ENCODE measurements at places on chromosomes 2 and 18. TPM values are rescaled to one million over a fixed set of nuclear protein-coding genes. Genes with fewer than 3 reads are reported as not detected.

DNA sequence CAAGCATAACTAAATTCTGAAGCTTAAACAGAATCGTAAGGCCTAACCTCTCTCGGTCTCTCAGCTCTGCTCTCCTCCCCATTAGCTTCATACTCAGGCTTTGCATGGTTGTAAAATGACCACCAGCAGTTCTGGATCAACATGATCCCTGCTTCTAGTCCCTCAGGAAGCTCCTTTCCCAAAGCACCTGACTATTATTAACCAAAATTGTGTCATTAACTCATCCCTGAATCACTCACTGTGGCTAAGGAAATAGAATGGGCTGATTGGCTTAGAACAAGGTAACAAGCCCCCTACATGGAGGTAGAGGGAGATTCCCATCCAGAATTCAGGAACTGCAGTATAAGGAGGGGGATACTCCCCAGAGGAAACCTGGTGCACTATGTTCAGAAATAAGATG lies 448.3 kb downstream of the ARHGAP15 start:
- DNase-seq = no peak

DNA sequence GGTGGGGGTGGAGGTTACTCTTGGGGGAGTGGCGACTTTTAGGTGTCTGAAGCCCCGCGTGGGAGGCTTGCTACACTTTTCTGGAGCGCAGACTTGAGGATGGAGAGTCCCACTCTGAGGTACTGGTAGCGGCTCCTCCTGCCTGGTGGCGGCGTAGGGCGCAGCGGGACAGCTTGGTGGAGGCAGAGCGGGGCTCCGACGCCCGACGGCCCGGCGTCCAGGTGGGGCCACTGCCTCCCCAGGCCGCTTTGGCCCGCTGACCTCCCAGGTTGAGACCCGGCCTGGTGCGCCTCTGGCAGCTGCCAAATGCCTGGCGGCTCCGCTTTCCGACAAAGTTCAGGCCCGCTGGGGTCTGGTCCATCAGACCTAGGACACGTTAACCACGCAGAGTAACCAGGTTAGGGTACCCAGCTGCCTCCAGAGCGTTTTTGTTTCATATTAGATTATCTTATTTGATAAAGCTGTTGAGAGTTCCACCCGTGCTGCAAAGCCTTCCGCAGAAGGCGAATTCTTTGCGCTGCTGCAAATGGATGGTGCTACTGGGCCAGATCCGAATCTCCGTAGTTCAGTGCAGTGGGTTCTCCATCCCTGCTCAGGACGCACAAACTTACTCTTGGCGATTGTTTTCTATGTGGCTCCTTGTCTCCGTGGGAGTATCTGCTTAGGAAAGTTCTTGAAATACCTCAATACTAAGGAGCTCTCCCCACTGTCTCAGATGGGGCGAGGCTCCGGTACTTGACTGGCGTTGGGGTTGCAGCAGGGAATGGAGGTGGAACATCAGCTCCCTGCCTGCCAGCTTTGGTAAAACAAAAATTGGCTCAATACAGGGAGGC lies 405.9 kb downstream of the XIRP2 start:
- DNase-seq = peak; percentile 51

GRCh38 chr2:73252238-73253027 lies 18.3 kb downstream of the CCT7 start:
- no peak for DNase-seq

- DNase-seq = no peak
These were observed 10.6 kb upstream of the COL6A3 start for GRCh38 chr2:237424544-237424943.

- DNase-seq = no peak
These were observed 68.0 kb downstream of the FECH start for GRCh38 chr18:57518533-57518932.

DNA sequence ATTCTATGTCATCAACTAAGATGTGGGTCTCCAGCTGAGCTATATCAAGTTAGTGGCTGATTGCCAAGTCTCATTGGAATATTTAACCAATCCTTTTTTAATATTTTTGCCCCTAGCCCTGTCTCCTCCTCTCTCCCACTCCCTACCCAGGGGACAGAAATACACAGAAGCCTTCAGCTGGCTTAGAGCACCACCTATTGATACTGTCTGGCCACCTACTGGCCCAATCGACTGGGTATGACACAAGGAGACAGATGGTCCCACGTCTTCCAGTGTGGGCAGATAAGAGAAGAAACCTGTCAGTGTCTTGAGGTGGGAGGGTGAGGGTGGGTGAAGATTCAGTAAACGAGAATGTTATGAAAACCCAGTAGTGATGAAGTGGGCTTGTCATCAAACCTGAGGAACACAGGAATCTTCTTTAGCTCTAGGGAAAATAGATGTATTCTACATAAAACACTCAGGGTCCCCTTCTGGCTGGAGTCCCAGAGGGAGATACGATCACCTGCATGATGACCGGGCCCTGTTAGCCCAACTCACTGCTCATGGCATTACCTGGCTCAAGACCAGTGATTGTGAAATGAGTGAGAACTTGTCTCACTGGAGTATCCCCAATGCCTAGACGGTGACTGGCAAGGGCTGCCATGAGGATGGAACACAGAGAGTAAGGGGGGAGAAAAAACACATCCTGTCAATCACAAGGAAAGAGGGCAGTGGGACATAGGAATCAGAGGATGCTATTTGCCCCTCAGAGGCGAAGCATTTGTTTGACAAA lies 26.7 kb downstream of the POLR1A start:
- no peak for DNase-seq

GRCh38 chr2:64992990-64993389 lies 3.8 kb downstream of the SLC1A4 start:
- no peak for DNase-seq

DNA sequence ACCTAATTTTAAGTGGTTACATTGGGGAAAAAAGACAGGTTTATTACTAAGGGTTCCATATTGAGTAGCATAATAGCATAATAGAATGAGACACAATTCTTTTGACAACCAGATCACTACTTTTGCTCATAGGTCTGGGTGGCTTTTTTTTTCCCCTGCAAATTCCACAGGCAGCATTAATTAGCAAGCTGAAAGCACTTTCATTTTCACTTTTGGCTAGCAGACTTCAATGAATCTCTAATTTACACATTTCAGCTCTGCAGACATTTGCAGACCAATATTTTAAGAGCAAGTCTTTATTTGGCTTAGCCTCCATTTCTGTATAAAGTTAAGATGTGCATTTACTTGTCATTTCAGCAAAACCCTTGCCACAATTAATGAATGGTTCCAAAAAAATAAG lies 185.5 kb downstream of the NOL4 start:
- DNase-seq = no peak

- no peak for DNase-seq
These were observed 13.6 kb downstream of the LYPD1 start for GRCh38 chr2:132656266-132656975.

GRCh38 chr2:169729274-169729605 lies 4.4 kb upstream of the KLHL23 start:
- no peak for DNase-seq

DNA sequence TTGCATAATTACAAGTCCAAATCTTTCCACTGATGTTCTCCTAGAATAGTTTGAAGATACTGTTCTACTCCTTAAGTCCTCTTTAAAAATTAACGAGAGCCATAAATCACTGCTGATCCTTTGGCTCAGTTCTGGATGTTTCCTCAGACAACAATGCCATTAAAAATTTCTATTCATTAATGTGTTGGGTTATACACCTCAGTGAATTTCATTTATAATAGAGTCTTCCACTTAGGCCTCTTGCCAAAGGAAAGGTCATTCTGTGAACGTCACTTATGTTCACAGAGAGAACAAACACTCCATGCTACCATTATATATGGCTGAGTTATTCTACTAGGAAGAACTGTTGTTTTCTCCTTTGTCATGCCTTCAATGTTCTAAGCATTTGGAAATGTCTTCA lies 1472.3 kb upstream of the CELF4 start:
- no peak for DNase-seq

DNA sequence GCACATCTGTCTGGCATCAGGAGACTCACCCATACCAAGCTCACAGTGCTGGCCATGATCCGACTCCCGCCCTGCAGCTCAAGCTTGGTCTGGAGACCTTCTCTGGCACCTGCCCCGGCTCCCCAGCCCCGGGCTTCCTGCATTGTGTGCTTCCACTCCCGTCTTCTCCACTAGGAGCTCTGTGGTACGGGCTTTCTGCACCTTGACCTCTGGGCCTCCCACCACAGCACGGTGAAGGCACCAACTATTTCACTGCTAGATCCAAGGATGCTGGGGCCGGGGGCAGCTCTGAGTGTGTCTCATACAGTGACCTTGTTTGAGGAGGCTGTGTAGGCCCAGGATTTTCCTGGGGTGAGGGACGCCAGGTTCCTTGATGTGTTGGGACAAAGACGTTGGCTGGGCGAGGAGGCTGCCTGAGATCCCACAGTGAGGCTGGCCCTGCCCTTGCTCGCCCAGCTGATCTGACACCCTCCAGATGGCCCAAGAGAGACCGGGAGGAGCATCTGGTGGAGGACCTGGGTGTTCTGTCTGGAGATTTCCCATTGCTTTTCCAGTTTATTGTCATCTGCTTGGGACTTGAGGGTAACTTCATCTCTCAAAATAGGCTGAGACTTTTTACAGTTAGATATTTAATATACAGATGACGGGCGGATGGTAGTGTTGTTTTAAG lies 64.0 kb downstream of the HPCAL1 start:
- DNase-seq = no peak

DNA sequence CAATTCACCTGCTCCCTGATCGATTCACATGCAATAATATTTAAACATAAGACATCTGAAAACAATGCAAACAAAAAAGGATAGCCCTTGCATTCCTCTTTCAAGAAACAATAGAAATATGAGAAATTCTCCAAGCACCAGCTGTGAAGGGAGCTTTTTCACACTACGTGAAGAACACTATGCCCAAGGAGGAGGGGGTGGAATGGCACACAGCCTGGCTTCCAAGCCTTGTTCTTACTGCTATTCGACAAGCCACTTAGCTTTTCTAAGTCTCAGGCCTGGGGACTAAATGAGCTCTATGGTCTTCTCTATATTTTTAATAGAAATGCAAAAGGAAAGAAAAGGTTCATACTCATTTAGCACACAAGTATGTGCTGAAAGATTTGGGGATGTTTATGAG lies 92.2 kb upstream of the CHRNA1 start:
- no peak for DNase-seq

GRCh38 chr18:30684825-30685481 lies 357.6 kb downstream of the DSC3 start:
- no peak for DNase-seq

GRCh38 chr2:20953146-20953824 lies 90.6 kb downstream of the APOB start:
- no peak for DNase-seq

GRCh38 chr2:72114693-72115051 lies 33.0 kb downstream of the CYP26B1 start:
- DNase-seq = no peak

The ASPRV1 gene
- 0.46 TPM for total RNA-seq

The SLC23A3 gene
- total RNA-seq = 0.37 TPM

Measured in heart left ventricle (tissue), 16 donors.